ENCODE measurements at places on chromosomes 5 and 9.

DNA sequence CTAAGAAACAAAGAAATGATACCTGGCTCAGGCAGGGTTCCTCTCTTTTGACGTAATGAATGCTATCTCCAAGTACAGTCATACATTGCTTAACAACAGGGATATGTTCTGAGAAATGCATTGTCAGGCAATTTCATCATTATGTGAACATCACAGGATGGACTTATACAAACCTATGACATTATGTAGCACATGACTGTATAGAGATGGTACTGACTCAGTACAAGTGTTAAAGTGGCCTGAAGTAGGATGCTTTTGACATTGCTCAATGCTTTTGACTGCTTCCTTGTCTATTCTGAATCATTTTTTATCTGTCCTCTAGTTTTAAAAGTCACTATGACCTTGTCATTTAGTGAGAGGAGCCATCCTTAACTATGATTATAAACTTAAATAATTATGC, 147.6 kb downstream of the NR2F1-AS1 start:
- DNase-seq = no peak

DNA sequence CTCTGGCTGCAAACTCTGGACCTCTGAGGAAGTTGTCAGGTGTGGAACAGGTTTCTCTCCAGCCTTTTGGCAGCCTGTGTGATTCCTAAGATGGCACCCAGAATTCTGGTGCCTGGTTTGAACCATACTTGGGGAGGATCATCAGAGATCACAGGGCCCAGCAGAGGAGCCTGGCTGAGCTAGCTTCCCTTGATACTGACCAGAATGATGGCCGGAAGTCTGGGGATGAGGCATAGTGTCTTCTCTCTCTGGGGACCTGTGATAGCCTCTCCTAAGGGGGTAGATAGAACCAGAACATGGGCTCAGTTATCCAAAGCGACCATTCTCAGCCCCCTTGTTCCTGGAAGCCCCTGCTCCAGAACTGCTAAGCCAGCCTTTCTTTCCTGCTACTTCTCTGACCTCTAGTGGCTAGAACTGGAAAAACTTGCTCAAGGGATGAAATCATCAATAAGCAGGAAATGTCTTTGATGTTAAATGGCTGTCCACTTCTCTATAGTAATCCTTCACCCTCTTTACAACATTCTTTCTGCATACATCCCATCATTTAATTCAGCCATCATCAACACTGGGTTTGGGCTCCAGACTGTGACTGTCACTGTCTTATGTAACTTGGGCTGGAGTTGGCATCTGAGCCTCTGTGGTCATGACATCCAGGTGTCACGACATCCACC, 55.1 kb downstream of the C9orf152 start:
- DNase-seq = no peak

DNA sequence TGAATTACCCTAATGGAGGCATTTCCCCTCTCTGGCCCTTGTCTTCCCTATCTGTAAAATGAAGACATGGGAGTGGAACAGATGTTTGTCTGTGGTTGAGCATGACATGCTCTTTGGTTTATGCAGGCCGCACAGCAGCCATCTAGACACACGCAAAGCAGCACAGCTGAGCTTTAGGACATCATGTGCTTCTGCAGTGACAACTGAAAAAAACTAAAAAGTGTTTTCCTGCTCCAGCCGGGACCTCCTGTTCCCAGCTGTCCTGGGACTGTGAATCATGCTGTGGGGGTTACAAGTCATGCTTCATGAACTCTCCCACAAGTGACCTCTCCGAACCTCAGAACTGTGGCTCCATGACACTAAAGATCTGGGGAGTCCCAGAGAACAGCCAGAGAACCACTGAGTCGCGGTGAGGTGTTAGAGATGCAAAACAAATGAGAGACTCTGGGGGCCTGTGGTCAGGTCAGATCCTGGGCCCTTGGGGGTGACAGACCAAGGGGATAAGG, 1.7 kb downstream of the SMIM3 start:
- no peak for DNase-seq

- DNase-seq = no peak
Measured at GRCh38 chr5:102782217-102782872, 27.2 kb downstream of the PAM start.

DNA sequence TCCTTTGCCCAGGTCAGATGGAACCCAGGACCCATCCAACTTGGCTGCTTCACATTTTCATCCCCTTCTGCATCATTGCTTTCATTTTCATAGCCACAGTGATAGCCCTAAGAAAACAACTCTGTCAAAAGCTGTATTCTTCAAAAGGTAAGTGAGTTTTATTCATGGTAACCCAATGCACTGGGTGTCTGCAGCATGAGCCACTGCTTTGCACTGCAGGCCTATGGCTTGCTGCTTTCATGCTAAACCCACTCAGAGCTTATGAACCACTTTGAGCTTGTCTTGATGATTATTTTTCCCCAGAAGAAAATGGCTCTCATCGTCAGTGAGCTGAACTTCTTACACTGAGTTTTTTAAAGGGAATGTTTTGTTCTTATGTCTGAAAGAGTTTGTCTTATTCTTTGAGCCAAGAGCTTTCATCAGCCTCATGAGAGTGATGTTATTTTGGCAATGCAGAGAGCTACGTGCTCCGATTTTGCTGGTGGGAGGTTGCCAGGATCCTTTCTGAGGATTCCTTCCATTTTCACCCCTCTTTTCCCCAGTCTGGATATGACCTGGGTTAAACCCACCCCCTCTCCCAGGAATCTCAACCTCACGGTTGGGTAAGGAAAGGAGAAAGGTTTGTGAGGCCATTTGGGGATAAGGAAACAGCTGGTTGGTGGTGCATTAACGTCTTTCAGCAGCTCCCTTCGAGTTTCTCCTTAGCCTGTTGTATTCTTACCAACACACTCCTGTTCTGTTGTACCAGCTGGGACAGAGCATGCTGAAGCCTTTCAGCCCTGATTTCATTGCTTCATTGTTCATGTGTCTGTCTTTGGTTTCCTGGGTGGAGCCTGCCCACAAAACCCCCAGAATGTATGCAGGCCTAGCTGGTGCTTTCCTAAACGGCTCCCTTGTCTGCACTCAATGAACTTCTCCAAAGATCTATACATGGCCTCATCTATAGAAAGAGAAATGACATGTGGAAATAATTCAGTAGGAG, 47.6 kb downstream of the PDCD1LG2 start:
- DNase-seq = peak; percentile 45

DNA sequence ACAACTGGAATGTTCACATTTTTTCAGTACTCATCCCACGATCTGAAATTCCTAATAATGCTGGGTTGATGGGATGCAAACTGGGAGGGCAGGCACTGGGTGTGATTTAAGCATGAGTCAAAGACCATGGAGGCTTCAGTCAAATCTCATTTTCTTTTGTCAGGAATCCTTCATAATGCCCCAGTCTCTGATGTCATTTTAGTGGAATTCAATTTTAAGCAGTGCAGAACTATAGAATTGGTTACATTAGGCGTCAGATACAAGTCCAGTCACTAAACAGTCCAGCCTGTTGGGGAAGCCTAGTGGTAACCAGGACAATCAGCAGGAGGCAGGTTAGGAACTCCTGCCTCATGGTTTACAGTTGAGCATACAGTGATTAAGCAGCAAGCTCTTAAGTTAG, 41.0 kb upstream of the TMEM215 start:
- no peak for DNase-seq

GRCh38 chr5:176368726-176369125, 3.4 kb downstream of the ARL10 start:
- no peak for DNase-seq

GRCh38 chr5:95068289-95068910, 216.5 kb downstream of the MCTP1 start:
- DNase-seq = no peak

DNA sequence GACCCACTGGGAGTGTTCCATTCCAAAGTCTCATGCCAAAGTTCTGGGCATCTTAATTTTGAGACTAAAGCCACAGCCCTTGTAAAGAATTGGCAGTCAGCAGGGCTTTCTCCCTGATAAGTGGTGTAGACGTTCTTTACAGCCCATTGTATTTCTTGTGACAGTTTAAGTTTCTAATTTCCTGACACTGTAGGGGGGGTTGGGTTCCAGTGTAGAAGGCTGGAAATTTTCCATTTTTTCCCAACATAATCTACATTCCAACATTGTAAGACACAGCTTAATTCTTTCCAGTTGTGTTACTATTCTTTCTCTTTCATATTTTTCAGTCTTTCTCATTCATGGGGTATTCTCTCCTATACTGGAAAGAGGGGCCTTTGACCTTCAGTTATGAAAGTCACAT, 121.1 kb downstream of the FBXL7 start:
- no peak for DNase-seq

GRCh38 chr5:111070272-111071134, 1.0 kb upstream of the TSLP start:
- DNase-seq = no peak

DNA sequence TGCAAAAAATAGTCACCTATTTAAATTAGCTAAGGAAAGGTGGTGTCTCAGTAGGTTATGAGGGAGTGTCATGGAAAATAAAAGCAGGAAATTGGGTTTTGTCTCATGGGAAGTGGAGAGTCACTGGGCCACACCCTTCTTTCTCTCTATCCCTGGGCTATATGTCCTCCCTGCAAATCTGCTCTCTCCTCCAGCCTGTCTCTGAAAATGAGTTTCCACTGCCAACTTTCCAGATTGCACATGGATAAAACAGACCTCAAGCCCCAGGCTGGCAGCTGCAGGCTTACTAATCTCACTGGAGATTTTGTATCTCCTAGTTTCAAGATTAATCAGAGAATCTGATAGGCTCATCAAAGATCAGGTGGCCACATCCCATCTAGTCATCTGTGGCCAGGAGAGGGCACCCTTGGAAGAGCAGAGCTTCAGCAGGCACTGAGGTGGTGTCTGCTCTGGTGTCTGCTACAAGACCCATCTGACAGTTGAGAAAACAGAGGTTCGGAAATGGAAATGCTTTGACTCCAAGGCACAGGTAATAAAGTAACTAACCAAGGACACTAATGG, 178.9 kb downstream of the MSX2 start:
- no peak for DNase-seq

All from T-cell (primary cell).